PC-9 (cell line): ENCODE measurements at places on chromosomes 2 and 18.

DNA sequence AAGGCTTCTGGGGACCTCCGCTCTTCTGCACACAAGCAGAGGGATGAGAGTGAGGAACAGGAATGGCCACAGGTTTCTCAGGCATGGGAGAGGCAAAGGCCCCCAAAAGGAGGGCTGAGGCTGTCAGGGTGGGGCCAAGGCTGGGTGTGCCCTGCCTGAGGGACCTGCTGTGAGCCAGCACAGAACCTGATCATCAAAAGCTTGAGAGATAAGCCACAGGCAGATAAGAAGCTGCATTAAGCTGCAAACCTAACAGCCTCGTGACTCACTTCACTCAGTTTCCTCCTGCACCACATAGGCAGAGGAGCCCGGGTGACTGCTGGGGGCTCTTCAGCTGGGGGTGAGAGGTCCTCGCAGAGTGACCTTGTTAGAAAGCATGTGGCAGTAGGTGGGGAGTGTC lies 64.5 kb upstream of the LAPTM4A start:
- peak; percentile 62 for DNase-seq

GRCh38 chr2:137178951-137179377 lies 413.6 kb downstream of the THSD7B start:
- no peak for DNase-seq

- no peak for DNase-seq
These were observed 147.7 kb upstream of the RAB12 start for GRCh38 chr18:8461544-8461943.

DNA sequence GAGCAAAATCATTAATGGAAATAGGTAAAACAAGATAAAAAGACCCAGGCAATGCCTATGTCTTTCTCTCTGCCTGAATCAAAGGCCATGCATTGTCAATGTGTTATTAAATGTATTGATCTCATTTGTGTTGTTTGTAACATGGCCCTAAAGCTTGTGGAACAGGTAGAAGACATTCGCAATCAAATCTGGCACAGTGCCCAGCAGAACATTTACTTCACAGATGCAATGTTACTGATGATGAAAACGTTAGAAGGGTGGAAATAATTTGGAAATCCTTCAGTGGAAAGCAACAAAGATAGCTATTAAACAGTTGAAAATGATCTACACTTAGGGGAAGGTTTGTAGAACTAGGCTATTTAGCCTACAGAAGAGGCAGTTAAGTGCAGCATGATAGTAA lies 368.2 kb downstream of the EPHA4 start:
- no peak for DNase-seq

DNA sequence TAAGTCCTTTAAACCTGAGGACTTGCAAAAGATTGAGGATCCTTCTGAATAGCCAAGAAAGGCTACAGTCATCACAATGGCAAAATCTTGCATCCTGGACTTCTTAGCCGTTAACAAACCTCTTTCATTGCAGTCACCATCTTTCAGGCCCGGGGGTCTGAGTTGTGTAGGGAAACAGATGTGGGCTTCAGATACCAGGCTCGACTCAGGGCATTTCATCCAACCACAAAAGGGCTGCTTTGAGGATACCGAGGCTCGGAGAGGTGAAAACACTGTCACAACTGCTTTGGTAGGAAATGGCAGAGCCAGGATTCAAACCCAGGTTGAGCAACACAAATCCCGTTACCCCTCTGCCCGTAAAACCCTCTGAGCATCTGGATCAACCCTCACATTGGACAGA lies 147.4 kb downstream of the TFCP2L1 start:
- DNase-seq: no peak

- DNase-seq: no peak
These were observed 20.5 kb upstream of the NYAP2 start for GRCh38 chr2:225378984-225379383.

GRCh38 chr2:169095621-169096105 lies 26.3 kb downstream of the DHRS9 start:
- peak; percentile 92 for DNase-seq

DNA sequence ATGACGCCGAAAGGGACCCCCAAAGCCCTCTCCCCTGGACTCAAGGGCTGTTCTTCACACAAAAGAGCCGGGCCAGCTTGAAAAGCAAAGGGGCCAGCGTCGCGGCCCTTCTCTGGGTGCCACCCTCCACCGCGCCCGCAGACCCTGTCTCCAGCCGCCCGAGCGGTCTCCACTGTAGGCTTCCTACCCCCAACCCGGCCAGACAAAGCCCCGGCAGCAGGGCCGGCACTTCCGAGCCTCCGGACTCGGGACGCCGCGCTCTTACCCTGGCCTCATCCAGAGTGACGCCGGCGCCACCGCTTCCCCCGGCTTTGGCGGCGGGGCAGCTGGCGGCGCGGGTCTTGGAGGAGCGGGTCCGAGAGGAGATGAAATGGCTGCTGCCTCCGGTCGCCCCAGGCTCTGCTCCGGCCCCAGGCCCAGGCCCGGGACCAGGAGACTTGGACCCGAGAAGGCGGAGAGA lies 603 bp downstream of the ATAD2B start:
- DNase-seq: peak; percentile 34

DNA sequence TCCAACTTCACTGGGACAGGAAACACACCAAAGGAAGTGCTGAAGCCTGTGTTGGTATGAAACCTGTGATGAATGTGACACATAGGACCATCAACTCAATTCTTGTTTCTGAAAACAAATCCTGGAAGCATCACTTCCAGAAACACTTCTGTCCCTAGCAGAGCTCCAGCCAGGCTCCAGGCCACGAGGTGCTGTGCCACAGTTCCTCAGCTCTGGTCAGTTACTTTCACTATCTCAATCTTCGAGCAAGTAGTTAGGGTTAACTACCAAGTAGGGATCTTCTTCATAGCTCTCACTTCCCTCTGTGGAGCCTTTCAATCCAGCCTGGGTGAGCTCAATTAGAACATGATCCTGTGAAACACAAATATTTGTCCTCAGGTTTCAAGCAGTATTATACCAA lies 3.6 kb upstream of the LCT start:
- DNase-seq: no peak

- DNase-seq: no peak
These were observed 342.9 kb downstream of the PARD3B start for GRCh38 chr2:204888222-204888621.

DNA sequence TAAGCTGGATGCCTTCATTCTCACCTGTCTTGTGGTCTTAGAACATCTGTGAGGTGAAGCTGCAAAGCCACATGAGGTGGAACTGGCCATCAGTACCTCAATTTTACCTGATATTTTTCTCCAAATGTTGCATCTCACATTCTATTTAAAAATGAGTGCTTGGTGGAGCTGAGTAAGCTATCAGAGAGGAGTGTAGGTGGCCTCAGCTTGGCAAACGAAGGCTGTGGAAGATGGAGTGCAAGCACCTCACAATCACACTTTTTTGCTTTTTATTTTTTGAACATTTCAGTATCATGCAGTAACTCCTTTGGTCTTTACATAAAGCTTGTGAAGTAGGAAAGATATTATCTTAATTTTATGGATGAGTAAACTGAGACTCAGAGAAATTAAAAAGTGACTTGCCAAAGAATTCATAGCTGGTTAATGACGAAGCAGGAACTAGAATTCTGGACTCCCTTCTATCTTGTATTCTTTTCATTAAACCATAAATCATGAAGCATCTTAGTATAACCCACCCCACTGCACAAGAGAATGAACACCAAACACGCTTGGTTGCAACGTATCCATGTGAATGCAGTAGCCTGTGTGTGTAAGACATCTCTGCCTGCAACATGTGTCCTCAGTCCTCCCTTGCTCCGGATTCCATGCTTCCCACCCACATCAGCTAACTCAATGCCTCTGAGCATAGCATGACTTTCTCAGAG lies 27.2 kb downstream of the C2orf49 start:
- DNase-seq: no peak

GRCh38 chr2:123073371-123073770 lies 951.7 kb upstream of the CNTNAP5 start:
- DNase-seq: no peak

GRCh38 chr2:239085201-239085992 lies 237.5 kb downstream of the TWIST2 start:
- DNase-seq: no peak

GRCh38 chr18:50578651-50579050 lies 18.8 kb downstream of the MAPK4 start:
- peak; percentile 49 for DNase-seq

DNA sequence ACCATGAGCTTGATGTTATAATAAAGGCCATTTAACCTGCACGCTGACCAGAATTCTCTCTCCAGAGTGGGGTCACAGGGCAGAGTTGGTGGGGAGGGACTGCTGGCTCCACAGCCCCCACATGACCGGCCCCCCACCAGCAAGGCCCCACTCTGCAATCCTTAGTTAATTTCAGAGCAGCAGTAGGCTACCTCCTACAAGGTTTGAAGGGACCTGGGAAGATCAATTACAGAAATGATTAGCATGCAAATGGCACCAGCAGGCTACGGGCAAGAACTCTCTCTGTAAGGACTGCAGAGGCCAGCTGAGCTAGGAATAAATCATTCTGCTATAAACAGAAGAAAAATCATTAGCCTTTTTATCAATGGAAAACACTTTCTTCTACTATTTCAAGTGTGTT lies 135.3 kb downstream of the C1D start:
- no peak for DNase-seq

DNA sequence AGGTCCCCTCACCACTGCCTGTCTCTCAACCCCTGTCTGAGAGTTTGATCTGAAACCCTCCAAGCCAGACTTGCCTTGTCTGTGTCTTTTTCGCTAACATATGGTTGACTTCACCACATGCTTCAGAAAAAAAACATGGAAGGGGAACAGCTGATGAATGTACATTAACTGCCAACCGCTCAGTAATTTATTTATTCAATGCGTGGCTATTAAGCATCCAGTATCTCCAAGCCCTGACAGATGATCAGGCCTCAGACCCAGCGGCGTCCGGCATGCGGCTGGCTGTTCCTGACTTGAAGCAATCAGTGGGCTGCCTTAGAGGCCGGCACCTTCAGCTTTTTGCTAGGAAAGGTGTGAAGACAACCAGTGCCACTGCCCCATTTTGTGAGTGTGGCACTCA lies 62.3 kb downstream of the NGEF start:
- no peak for DNase-seq

GRCh38 chr2:52970642-52971041 lies 797.0 kb upstream of the CHAC2 start:
- DNase-seq: no peak

GRCh38 chr2:181275643-181276070 lies 181.5 kb upstream of the ITGA4 start:
- no peak for DNase-seq

DNA sequence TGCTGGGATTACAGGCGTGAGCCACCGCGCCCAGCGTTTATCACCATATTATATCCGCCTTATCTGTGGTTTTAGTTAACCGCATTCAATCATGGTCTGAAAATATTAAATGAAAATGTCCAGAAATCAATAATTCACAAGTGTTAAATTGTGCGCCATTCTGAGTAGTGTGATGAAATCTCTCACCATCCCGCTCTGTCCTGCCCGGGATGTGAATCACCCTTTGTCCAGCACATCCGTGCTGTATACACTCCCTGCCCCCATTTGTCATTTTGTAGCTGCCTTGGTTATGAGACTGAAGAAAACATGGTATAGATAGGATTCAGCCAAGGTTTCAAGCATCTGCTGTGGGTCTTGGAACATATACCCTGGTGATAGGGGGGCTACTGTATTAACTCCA lies 70.7 kb downstream of the TIMM21 start:
- peak; percentile 46 for DNase-seq

GRCh38 chr2:232993231-232993821 lies 19.7 kb downstream of the NGEF start:
- no peak for DNase-seq

DNA sequence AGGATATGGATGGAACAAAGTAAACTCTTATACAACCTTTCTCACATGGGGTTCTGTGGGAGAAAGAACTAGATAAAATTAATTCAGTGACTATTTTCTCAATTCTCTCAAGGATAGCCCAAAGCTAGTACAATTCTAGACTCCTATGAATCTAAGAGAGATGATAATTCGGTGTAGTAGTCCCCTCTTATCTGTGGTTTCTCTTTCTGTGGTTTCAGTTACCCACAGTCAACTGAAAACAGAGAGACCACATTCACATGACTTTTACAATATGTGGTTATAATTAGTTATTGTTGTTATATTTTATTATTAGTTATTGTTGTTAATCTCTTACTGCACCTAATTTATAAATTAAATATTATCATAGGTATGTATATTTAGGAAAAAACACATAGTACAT lies 53.5 kb upstream of the C2orf15 start:
- no peak for DNase-seq

- peak; percentile 100 for DNase-seq
These were observed 54.4 kb downstream of the EPHA4 start for GRCh38 chr2:221517696-221518151.

DNA sequence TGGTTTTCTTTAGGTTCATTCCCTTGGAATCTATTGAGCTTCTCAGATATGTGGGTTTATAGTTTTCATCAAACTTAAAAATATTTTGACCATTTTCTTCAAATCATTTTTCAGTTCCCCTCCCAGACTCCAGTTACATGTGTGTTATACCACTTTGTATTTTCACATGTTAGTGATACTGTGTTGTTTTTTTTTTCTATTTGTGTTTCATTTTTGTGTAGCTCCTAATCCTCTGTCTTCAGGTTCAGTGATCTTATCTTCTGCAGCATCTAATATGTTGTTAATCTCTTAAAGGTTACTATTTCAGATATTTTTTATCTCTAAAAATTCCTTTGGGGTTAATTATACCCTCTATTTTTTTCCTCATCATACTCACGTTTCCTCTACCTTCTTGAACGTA lies 51.2 kb downstream of the STRADB start:
- DNase-seq: no peak

GRCh38 chr18:48116873-48117630 lies 186.6 kb upstream of the SMAD2 start:
- no peak for DNase-seq

- DNase-seq: no peak
These were observed 139.0 kb downstream of the CELF4 start for GRCh38 chr18:37426586-37426985.

- DNase-seq: peak; percentile 30
These were observed 14.4 kb downstream of the RAB12 start for GRCh38 chr18:8623549-8624106.

GRCh38 chr2:183543731-183544130 lies 419.5 kb downstream of the NUP35 start:
- no peak for DNase-seq

GRCh38 chr2:64937687-64938491 lies 51.3 kb upstream of the SLC1A4 start:
- DNase-seq: no peak

- DNase-seq: no peak
These were observed 34.7 kb downstream of the RBKS start for GRCh38 chr2:27855476-27855875.

- no peak for DNase-seq
These were observed 25.1 kb downstream of the COLEC12 start for GRCh38 chr18:475202-476031.

GRCh38 chr2:33215299-33215698 lies 261.1 kb upstream of the RASGRP3 start:
- DNase-seq: no peak

GRCh38 chr2:11096591-11096990 lies 58.7 kb upstream of the SLC66A3 start:
- DNase-seq: no peak

DNA sequence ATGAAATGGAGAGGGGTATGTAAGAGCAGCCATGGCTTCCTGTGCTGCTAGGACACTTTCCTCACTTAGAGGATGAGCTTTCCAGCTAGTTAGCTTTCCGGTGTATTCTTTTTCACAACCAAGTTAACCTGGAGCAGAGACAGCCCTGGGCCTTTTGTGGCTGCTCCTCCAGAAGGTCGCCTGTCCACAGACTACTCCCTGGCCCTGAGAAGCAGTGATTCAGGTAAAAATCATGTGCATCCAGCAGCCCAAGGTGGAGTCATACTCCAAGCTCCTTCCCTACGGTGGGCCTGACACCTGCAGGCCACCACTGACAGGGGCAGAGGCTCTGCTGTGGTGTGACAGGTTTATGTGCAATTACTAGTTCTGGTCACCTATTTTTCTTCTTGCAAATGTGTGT lies 187.2 kb downstream of the ANKRD30B start:
- DNase-seq: no peak
